ENCODE measurements at places on chromosomes 4 and X.

DNA sequence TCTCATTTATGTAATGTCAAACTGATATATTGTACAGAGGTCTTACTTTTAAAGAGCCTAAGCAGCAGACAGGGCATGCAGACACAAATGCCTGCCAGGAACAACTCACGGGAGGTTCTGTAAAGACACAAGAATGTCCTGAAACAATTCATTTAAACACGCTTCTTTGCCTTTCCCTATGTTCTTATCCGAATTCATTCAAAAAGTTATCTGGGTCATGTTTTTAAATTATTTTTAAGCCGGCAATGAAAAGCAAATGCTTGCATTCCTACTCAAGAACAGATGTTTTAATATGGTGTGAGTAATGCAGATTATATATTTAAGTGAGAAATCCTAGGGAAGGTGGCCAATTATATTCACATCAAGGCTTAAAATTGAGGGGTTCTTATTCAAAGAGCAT, 192.6 kb downstream of the PDGFC start:
- DNase-seq: no peak

DNA sequence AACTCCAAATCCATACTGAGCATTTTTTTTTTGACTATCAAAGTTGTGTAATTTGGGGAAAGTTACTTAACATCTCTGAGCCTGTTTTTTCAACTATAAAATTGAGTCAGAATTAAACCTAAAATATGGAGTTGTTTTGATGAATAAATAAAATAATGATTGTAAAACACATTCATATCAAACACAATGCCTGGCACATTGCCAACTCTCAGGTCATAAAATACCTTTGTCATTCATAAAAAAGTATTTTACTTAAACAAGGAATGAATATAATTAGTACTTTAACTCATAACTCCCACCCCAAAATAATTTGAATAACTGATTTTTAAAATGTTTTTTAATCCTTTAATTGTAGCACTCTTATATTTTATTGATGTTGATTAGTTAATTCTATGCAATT, 3.8 kb upstream of the GPR174 start:
- no peak for DNase-seq

GRCh38 chrX:107324493-107325310, 118.3 kb downstream of the DNAAF6 start:
- DNase-seq: no peak

- DNase-seq: no peak
Measured at GRCh38 chr4:153731239-153731638, 28.6 kb downstream of the RNF175 start.

GRCh38 chr4:41611881-41612871, 74.2 kb downstream of the LIMCH1 start:
- DNase-seq: no peak

- no peak for DNase-seq
Measured at GRCh38 chr4:188086858-188087257, 22.5 kb downstream of the TRIML2 start.

- no peak for DNase-seq
Measured at GRCh38 chrX:78618987-78619386, 40.1 kb downstream of the RTL3 start.

DNA sequence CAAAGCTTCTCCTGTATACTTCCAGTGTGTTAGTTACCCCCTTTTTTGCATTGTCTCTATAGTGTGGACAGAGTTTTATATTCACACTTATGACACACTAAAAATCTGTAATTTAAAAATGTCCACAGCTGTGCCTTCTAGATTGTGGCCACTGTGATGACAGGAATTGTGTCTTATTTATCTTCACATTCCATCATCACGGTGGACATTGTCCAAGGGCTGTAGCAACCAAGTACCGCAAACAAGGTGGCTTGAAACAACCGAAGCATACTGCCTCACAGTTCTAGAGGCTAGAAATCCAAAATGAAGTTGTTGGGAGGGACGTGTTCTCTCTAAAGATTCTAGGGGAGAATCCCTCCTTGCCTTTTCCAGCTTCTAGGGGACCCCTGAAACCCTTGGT, 32.3 kb downstream of the CHRNA9 start:
- DNase-seq: no peak

- no peak for DNase-seq
Measured at GRCh38 chr4:4358093-4358854, 28.6 kb upstream of the NSG1 start.

- no peak for DNase-seq
Measured at GRCh38 chr4:152972821-152973628, 36.9 kb downstream of the FHDC1 start.

DNA sequence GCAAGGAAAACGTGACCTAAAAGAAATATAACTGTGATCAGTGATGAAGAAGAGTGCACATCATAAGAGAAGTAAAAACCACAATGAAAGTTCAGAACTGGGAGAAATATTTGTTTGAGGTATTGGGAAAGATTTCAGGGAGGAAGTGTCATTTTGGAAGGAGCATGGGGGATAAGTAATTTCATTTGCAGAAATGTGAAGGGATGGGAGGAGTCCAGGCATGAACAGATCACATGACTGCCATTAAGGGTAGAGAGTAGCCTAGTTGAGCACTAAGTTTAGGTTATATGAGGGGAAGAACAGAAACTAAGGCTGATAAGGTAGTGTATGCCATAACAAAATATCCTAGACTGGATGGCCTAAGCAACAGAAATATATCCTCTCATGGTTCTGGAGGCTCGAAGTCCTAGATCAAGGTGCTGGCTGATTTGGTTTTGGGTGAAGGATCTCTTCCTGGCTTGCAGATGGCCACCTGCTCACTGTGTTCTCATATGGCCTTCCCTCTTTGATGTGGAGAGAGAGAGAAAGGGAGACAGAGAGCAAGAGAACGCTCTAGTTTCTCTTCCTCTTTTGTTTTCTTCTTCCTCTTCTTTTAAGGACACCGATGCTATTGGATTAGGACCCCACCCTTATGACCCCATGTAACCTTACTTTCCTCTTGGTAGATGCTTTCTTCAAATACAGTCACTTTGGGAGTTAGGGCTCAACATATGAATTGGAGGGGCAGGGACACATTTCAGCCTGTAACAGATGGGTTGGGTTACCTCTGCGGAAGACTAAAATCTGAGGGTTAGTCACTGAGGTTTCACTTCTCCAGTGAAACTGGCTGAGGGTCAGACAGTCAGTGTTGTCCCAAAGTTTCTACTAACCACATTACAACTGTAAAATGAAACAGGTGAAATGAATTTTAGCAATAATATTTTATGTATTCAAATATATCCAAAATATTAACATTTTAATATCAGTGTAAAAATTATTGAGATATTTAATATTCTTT, 77.9 kb downstream of the EGF start:
- DNase-seq: no peak

DNA sequence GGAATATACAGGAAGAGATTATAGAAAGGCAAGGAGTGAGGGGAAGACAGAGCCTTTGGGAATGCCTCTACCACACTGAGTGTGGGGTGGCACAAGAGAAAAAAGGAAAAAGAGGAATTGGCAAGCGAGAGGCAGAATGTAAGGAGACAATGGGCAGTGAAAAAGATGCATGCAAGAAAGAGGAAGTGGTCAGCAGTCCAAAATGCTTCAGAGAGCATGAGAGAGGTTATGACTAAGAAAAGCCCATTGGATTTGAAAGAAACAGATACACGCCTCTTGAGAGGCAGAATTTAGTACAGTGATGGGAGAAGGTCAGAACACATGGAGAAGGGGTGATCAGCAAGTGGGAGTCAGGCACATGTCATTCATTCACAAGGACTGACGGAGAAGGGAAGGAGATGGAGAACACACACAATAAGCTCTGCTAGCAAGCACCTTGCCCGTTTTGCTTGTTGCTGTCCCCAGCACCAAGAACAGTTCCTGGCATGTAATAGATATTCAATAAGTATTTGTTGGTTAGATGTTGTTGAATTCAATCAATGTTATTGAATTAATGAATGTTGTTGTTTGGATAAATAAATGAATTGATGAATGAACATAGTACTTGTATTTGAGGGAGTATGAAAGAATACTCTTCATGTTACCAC, 6.3 kb downstream of the DCHS2 start:
- no peak for DNase-seq

Measured in stimulated activated CD4-positive, alpha-beta T cell treated with anti-CD3 and anti-CD28 coated beads, Interleukin-1b, Interleukin-23, amount 100 ng/mL, for 24 hours (primary cell).